ENCODE measurements at places on chromosomes 2 and 18.
A peak's percentile ranks its signal among the peaks of the same experiment; 100 is the strongest.

- DNase-seq = no peak
Measured at GRCh38 chr2:196360650-196361049, 189.3 kb upstream of the STK17B start.

- no peak for DNase-seq
Measured at GRCh38 chr2:175234650-175235049, 53.1 kb upstream of the ATP5MC3 start.

DNA sequence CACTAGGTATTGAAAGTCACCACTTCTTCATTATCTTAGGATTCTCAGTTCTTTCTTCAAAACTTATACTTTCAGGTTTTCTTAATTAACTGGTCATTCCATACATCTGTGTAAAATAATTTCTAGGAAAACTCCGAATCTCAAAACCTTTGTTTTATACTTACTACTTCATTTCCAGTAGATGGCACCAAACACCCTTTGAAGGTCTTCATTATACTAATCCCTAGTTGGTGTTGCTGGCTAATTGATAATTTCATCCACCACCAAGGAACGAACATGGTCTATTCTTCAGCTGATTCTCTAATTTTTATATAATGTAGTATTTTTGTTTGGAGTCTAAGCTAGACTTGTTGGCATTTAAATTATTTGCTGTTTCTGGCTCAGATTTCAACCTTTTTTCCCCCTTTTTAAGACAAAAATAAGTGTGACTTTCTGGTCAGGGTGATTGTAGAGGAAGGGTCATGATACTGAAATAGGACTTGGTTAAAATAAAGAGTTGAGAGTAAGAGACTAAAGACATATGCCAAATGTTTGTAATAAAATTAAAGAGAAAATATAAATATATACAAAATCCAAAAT is 2.8 kb upstream of the MXD1 start:
- DNase-seq = peak; percentile 6

- no peak for DNase-seq
Measured at GRCh38 chr2:167504061-167504460, 615.8 kb downstream of the XIRP2 start.

- DNase-seq = no peak
Measured at GRCh38 chr2:150535176-150535575, 47.7 kb upstream of the RND3 start.

DNA sequence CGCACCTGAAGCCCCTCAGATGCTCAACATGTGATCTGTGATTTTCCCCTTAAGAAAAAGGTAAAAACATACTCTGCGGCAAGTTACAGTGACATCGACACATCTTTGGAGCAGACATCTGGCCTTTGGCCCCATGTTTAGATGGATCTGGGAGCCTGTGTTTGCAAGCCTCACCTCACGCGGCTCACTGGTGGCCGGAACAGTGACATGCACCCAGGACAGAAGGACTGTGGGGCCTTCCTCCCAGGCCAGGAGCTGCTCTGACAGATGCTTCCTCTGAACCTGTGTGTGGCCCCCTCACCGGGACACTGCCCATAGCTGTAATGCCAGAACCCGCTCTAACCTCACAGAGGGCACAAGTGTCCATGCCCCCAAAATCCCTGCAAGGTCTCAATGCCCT is 13.1 kb downstream of the PASK start:
- DNase-seq = no peak

DNA sequence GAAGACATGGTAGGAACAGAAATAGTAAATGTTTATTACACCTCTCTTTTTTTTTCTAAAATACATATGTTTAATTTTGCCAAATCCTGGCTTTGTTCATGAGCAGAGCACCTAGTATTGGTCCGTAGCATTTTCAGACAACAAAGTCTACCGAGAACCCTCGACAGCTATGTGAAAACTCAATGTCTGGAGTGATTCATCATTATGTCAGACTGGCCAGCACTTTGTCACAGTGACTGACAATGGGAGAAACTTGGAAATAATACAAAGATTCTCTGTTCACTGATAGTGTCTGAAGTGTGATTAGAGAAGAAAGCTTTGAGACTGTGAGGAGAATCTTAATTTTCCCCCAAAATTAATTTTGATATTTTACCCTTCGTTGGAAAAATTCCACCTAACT is 143.0 kb downstream of the HNMT start:
- no peak for DNase-seq

DNA sequence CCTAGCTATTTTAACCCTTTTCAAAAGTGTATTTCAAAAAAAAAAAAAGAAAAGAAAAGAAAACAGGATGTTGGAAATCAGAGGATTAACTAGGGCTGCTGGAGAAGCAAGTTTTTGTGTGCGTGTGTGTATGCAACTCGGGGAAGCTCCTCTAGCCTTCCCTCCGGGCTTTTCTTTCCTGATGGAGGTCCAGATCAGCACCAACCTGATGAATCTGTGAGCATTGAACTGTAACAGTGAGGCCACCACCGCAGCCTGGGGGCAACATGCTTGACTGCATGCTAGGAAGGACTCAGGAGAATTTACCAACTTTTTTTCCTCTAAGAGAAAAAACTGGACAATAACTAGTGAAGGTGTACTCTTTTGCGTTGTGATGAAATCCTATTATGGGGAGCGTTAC is 2.3 kb downstream of the OBSL1 start:
- DNase-seq = no peak

Data from NCI-H1048 (cell line).